ENCODE measurements at places on chromosomes 16 and 17.

GRCh38 chr17:49339354-49339753, 22.7 kb downstream of the ZNF652 start:
- no peak for DNase-seq

GRCh38 chr16:64416216-64417005, 705.5 kb downstream of the CDH11 start:
- no peak for DNase-seq

DNA sequence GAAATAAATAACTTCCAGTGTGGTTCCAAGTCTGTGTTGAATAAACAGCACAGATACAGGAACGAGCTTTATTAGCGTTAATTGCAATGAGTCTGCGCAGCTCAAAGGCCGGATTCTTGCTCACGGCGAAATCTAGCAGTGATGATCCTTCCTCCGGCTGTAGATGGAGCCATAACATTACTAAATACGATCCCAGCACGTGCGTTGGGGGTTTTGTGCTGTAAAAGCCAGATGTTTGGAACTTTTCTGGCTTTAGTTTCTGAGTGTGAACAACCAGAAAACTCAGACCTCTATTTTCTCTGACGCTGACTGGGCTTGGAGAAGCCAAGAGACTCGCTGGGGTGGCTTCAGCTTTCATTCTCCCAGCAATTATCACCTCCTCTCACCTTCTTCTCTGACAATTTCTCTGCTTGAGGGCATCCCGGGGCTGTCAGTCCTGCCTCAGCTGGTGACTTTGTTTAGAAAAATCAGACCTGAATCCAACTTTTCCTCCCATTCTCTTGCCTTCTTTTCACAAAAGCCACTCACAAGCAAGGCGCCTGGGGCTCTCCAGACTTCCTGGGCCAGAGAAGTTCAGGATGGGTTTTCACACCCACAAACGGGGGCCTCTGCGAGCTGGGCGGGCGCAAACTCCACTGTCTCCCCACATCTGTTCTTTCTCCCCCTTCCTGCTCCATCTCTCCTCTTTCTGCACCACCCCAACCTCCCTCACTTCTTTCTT, 47.1 kb upstream of the AKTIP start:
- DNase-seq = no peak

- DNase-seq = no peak
These were observed 4.4 kb downstream of the SHBG start for GRCh38 chr17:7634384-7634783.

DNA sequence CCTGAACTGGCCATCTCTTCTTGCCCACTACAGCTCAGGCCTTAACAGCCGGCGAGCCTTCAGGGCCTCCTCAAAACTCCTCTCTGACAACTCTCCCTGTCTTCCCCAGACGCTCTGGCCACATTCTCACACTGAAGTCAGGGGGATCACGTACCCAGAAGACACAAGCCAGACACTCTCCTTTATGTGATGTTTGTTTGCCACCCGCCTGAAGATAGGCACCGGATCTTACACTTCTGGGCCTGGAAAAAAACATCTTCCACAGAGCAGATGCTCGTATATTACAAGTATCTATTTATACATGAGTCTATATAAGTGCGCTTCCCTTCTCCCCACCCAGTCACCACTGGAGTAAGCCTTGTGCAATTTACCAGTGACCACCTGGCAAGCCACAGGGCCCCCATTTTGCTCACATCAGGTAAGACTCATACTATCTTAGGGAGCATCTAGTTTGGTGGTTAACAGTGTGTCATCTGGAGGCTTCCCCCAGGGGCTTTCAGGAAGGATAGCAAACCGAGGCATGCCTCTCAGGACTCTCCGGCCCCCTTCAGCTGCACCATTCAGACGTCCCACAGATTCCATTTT, 349.4 kb downstream of the SOX9 start:
- DNase-seq = no peak

- DNase-seq = no peak
These were observed 84.5 kb downstream of the XYLT1 start for GRCh38 chr16:17386229-17386628.

- DNase-seq = no peak
These were observed 13.9 kb upstream of the FOXF1 start for GRCh38 chr16:86496262-86496928.

- no peak for DNase-seq
These were observed 771 bp downstream of the MSRB1 start for GRCh38 chr16:1942047-1942809.

DNA sequence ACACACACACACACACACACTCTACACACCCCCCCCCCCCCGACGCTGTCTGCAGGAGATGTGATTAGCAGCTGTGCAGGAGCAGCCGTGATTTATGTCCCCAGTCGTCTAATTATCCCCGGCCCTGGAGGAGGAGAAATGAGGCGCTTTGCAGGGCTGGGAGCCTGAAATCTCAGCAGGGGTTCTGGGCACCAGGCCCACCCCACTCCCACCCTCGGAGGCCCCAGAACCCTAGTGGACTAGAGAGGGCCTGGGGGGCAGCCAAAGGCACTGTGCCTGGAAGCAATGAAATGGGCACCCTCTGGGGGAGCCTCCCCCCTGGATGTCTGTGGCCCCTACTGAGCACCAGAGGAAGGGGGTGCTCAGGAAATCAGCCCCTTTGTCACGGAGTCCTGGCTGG, 134.2 kb upstream of the CIBAR2 start:
- DNase-seq = no peak

- no peak for DNase-seq
These were observed 250.5 kb upstream of the C16orf82 start for GRCh38 chr16:26816266-26816665.

GRCh38 chr16:1337486-1337885, 4.0 kb downstream of the BAIAP3 start:
- DNase-seq = no peak

GRCh38 chr17:8290043-8290442, 1.6 kb downstream of the RANGRF start:
- DNase-seq = no peak

GRCh38 chr17:19579192-19579761, 45.6 kb downstream of the SLC47A1 start:
- no peak for DNase-seq

DNA sequence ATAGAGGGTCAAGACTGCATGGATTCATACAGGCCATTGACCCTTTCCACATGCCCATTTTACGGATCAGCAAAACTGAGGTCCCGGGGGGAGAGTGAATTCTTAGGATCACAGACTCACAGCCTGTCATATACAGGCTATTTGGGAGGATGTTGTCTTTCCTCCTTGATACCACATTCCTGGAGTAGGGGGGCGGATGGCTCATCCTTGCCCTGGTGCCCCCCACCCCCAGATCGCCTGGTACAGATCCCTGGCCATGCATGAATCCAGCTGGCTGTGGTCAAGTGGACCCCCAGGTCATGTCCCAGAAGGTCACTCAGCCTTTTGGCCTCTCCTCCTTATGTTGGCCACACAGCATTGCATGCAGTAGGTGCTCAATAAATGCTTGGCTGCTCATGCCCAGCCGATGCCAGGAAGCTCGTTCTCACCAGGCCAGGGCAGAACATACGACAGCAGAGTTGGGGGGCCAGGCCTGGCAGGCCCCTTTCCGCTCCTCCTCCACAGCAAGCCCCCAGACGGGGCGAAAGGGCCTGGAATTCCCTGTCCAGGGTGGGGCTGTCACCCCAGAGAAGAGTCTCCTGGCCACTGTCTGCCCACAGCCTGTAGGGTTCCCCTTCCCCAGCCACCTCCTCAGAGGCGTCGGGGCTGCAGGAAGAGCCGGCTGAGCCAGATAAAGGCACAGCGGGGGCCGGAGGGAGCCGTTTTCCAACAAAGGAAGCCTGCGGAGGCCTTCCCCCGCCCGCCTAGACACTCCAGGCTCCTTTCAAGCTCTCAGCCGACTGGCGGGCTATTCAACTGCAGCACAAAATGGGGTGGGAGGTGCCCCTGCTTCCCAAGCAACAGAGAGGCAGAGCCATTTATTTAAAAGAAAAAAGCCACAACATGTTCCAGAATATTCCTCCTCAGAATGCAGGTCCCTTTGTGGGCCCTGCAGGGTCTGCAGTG, 215.7 kb upstream of the CIBAR2 start:
- DNase-seq = no peak

DNA sequence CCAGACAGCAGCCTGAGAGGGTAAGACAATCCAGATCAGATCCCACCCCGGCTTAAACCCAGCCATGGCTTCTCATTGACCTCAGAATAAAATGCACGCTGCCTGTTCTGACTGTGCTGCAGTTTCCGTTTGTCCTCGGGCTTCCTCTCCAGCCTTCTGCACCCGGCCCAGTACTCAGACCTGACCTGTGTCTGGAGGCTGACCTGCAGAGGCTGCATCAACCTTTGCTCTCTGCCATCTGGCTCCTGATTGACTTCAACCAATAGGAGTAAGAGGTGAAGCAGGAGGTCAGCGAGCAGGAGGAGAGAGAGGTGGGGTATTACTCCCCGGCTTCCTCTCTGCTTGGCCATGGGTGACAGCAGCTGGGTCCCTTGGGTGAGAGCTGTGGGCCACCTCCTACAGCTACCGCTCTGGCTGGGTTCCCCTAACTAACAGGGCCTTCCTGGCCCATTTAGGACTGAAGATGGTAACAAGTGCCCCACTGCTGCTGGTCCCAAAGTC, 46.7 kb downstream of the C16orf82 start:
- DNase-seq = no peak

GRCh38 chr16:27110524-27110896, 43.8 kb downstream of the C16orf82 start:
- DNase-seq = no peak
